Kidney (tissue), 22 donors: ENCODE measurements at places on chromosomes 1 and 21.

GRCh38 chr1:25217015-25217414 is 15.3 kb downstream of the SYF2 start:
- no peak overlapping the region for H3K27ac ChIP-seq
- no peaks in the 10 kb centered on the region for H3K36me3 ChIP-seq
- H3K27me3 ChIP-seq: no peaks in the 10 kb centered on the region
- H3K4me1 ChIP-seq: no peaks in the 10 kb centered on the region
- no peak overlapping the region for H3K4me3 ChIP-seq

DNA sequence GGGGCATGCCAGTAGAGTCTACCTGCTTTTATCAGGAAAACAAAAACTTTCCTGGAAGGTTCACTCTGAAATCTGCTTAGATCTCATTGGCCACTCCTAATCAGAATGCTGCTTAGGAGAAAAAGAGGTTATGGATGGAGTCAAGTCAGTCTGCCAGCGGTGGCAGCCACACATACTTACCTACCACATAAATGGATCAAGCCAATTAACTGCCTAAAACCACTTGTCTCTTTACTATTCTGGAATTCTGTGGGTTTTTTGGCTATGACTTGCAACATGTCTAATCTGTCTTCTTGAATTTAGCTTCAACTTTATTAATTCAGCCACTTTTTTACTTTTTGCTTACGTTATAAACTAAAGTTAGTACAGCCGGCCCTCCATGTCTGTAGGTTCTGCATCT is 140.2 kb upstream of the SERTAD4 start:
- no peaks in the 10 kb centered on the region for H3K4me1 ChIP-seq
- no peaks in the 10 kb centered on the region for H3K27me3 ChIP-seq
- no peak overlapping the region for H3K27ac ChIP-seq
- no peaks in the 10 kb centered on the region for H3K36me3 ChIP-seq
- H3K4me3 ChIP-seq: no peak overlapping the region

DNA sequence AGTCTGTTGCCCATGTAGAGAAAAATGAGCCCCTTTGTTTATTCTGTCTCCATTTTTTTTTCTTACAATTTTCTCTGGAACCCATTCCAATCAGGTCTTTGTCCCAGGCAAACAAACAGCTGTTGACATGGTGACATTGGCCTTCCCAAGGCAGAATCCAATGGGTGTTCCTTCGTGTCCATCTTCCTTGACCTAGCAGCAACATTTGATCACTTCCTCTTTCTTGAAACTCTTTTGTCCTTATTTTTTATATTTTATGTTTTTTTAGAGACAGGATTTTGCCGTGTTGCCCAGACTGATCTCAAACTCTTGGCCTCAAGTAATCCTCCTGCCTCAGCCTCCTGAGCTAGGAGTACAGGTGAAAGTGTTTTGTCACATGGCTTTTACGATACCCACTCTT is 65.4 kb upstream of the CACNA1E start:
- H3K4me1 ChIP-seq: no peaks in the 10 kb centered on the region
- H3K4me3 ChIP-seq: no peak overlapping the region
- no peaks in the 10 kb centered on the region for H3K27me3 ChIP-seq
- H3K36me3 ChIP-seq: no peaks in the 10 kb centered on the region
- H3K27ac ChIP-seq: no peak overlapping the region

GRCh38 chr1:91781371-91781825 is 104.6 kb downstream of the TGFBR3 start:
- H3K4me3 ChIP-seq: no peak overlapping the region
- peak; percentile 44 for DNase-seq
- H3K27ac ChIP-seq: peak overlapping the region; percentile 49
- no peaks in the 10 kb centered on the region for H3K36me3 ChIP-seq
- peaks cover 4% of the 10 kb centered on the region for H3K4me1 ChIP-seq

GRCh38 chr1:35432231-35432630 is 125.0 kb downstream of the KIAA0319L start:
- no peaks in the 10 kb centered on the region for H3K27me3 ChIP-seq
- H3K4me3 ChIP-seq: no peak overlapping the region
- DNase-seq: no peak
- H3K4me1 ChIP-seq: no peaks in the 10 kb centered on the region
- H3K36me3 ChIP-seq: no peaks in the 10 kb centered on the region

GRCh38 chr1:107229711-107230110 is 88.9 kb downstream of the NTNG1 start:
- no peak overlapping the region for H3K4me3 ChIP-seq
- no peaks in the 10 kb centered on the region for H3K36me3 ChIP-seq
- no peak for DNase-seq
- H3K27me3 ChIP-seq: no peaks in the 10 kb centered on the region

DNA sequence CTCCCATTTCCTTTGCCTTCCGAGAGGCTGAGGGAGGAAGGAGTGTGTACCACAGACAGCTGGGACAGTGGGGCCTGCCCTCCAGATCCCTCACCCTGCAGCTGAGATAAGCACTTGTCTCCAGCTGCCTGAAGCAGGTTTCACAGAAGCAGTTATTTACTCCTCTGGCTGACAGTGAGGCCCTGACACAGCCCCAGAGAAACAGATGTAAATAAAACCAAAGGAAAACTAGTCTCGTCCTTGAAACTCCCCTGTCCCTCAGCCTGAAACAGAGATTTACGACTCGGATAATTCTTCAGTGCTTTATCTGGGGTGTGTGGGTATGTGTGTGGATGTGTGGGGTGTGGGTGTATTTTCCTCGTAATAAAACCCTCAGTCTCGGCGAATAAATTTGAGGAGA is 181.1 kb downstream of the IGSF21 start:
- DNase-seq: peak; percentile 75
- H3K4me1 ChIP-seq: peaks cover 4% of the 10 kb centered on the region

GRCh38 chr1:25169610-25170009 is 62.7 kb downstream of the SYF2 start:
- no peaks in the 10 kb centered on the region for H3K27me3 ChIP-seq
- peaks cover 9% of the 10 kb centered on the region for H3K4me1 ChIP-seq
- no peak for DNase-seq

- DNase-seq: no peak
- H3K4me1 ChIP-seq: no peaks in the 10 kb centered on the region
- H3K27me3 ChIP-seq: no peaks in the 10 kb centered on the region
- H3K27ac ChIP-seq: no peak overlapping the region
Measured at GRCh38 chr1:43422995-43423671, 30.6 kb downstream of the HYI start.

DNA sequence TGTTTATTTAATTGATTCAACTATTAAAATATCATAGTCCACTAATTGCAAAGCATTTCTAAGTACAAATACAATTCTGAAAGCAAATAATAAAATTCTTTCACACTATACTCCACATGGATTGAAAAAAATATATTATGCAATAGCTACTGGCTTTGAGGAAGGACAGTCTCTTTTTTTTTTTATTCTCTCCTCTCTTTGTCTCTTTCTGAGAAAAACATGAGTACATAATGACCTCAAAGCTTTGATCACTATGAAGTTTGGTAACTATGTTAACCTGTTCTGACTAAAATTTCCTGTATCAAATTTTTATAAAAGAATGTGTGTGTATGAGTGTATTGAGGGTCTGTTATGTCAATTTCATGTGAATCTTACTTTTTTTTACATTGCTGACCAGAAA is 96.2 kb downstream of the RGS2 start:
- no peak for DNase-seq
- no peak overlapping the region for H3K27ac ChIP-seq

- no peaks in the 10 kb centered on the region for H3K27me3 ChIP-seq
- no peak overlapping the region for H3K4me3 ChIP-seq
- no peaks in the 10 kb centered on the region for H3K4me1 ChIP-seq
- no peaks in the 10 kb centered on the region for H3K36me3 ChIP-seq
- H3K27ac ChIP-seq: no peak overlapping the region
- DNase-seq: no peak
Measured at GRCh38 chr1:209517681-209518050, 65.8 kb upstream of the CAMK1G start.

- H3K4me1 ChIP-seq: peaks cover 19% of the 10 kb centered on the region
- H3K27ac ChIP-seq: no peak overlapping the region
- H3K36me3 ChIP-seq: no peaks in the 10 kb centered on the region
- H3K4me3 ChIP-seq: no peak overlapping the region
- H3K27me3 ChIP-seq: no peaks in the 10 kb centered on the region
- DNase-seq: no peak
Measured at GRCh38 chr1:28233264-28233606, 406 bp upstream of the DNAJC8 start.

DNA sequence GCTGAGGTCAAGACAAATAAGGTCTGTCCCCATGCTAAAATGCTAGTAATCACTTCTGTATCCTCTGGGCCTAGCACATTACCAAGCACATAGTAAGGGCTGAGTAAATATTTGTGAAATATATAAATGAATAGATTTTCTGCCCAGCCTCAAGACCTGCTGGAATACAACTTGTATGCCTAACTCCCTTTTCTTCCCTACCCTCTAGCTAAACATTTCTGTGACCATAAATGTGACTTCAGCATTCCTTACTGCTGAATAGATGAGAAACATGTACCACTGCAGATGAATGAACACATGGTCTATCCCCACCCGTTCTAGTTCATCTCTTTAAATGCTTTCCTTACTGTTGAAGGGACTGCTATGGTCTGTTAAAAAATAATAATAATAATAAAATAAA is 209.0 kb upstream of the HOOK1 start:
- no peak overlapping the region for H3K4me3 ChIP-seq
- H3K27ac ChIP-seq: no peak overlapping the region
- no peaks in the 10 kb centered on the region for H3K27me3 ChIP-seq

- H3K27me3 ChIP-seq: no peaks in the 10 kb centered on the region
- H3K36me3 ChIP-seq: peaks cover 2% of the 10 kb centered on the region
- no peak overlapping the region for H3K4me3 ChIP-seq
Measured at GRCh38 chr1:94872771-94873495, 52.8 kb downstream of the SLC44A3 start.

DNA sequence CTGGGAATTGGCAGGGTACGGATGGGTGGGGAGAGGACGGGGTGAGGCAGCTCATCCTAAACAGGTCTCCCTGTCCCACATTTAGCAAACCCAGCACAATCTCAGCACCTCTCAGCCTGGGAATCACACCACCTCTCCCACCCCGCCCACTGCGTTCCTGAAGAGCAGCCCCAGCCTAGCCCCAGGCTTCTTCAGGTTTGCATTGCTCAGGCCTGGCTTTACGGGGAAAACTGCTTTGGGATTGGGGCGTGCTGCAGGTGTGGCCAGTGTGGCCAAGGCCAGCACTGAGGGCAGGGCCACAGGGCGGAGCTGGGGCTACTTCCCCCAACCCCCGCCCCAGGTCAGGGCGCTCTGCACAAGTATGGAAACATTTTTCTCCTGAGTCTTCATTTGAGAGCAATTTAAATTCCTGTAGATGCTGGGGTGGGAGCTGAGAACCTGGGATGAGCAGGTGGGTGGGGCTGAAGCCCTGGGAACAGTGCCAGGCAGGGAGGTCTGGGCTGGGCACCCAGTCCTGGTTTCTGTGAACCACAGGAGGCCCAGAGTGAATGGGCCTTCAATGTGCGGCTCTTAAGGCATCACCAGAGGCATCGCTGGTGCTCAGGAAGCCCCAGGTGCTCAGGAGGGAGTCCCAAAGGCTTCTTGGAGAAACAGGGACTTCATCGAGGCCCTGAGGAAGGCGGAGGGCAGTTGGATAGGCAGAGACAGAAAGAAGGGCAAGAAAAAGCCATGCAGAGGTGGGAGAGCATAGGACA is 24.1 kb downstream of the TNNT2 start:
- H3K4me1 ChIP-seq: peaks cover 3% of the 10 kb centered on the region
- H3K27me3 ChIP-seq: no peaks in the 10 kb centered on the region
- H3K27ac ChIP-seq: no peak overlapping the region
- no peak for DNase-seq
- no peak overlapping the region for H3K4me3 ChIP-seq
- no peaks in the 10 kb centered on the region for H3K36me3 ChIP-seq
